ENCODE measurements at places on chromosomes 16 and 17.

DNA sequence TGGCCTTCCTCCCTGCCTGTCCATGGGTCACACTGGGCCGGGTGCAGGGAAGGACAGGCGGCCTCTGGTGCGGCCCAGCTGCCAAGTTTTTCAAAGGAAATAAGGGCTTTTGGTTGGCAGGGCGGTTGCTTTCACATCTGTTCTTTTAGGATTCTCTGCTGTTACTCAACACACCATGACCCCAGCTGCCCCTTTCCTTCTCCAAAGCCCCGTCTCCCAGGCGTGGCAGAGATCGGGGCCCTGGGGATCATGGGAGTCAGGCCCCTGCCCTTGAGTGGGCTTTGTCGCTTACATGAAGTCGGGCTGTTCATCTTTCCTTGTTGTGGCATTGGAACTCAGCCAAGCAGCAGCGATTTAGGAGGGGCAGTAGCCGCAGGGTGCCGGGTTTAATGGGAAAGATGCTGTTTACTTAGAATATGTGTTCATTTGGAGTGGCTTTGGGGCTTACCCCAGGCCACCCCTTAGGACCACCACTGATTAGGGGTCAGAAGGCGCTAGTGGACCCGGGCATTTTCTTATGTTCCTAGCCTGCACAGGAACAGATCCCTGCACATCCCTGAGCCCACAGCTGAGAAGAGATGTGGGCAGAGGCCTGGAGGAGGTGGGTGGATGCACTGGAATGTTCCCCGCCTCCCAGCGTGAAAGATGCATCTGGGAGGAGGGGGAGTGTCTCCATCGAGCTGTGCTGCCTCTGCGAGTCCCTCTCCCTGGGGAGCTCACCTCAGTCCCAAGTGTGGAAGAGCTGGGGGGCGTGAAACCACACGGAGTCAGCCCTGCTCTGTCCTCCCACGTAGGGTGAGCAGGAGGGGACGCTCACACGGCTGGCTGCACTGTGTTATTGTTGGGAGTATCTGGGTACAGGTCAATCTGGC lies 6.8 kb upstream of the ADCY7 start:
- no peak for DNase-seq

GRCh38 chr16:70730944-70731343 lies 45.1 kb upstream of the MTSS2 start:
- peak; percentile 95 for DNase-seq

DNA sequence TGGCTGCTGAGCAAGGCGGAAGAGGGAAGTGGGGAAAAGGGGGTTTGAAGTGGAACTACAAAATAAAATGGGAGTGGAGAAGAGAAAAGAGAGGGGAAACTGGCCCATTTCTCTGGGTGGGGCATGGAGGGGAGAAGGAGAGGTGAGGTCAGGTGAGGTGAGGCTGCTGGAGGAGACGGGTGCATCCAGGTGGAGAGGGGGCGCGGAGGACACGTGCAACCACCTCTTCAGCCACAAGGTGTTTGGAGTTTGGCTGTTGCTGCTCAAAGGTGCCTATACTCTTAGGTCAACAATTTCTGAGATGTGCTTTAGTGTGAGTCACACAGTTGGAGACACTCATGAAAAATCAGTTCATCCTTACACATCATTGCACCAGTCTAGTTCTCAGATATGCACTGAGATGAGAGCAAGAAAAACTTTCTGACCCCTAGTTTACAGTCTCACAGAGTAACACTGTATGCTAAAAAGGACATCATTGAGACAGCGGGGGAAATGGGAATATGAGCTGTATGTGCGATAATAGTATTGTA lies 4.8 kb downstream of the SLC6A4 start:
- no peak for DNase-seq

- DNase-seq: peak; percentile 50
Measured at GRCh38 chr17:46764709-46765401, 53.6 kb downstream of the WNT3 start.

DNA sequence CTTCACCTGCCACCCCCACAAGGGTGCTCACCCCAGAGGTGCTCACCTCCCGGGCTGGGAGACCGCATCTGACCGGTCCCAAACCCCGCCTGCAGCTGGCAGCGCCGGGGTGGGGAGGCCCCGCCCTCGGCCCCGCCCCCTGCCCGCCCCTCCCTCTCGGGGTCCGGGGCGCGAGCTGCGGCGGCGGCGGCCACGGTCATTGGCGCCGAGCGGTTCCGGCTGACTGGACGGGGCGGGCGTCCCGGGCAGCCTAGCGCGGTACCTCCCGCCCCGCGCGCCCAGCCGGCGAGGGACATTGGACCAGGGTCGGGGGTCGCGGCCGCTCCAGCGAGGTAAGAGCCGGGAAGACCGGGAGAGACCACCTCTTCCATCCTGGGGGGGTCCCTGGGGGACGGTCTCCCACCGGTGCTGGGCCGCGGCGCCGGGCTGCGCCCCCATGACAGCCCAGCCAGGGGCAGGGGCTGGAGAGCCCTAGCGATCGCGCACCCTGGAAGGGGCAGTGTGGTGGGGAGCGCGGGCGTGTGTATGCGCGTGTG lies at the start of gene CACNG5:
Gene CACNG5 (plus strand): TSS at position 199 of the 536 bp plus-strand sequence. CDS start 42,216 bp downstream, outside the sequence.
- no peak for DNase-seq

DNA sequence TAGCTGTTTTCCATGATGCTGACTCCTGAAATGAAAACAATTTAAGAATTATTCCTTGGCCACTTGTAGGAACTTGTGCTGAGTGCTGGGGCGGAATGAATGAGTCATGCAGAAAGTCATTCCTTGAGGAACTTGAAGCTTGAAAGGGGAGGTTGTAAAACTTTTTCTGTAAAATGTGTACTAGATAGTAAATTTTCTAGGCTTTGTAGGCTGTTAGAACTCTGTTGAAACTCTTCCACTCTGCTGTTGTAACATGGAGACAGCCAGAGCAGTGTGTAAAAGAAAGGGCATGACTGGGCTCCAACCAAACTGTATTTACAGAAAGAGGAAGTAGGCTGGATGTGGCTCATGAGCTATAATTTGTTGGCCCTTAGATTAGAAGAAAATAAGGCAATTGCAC lies 46.1 kb downstream of the ABCA8 start:
- no peak for DNase-seq

DNA sequence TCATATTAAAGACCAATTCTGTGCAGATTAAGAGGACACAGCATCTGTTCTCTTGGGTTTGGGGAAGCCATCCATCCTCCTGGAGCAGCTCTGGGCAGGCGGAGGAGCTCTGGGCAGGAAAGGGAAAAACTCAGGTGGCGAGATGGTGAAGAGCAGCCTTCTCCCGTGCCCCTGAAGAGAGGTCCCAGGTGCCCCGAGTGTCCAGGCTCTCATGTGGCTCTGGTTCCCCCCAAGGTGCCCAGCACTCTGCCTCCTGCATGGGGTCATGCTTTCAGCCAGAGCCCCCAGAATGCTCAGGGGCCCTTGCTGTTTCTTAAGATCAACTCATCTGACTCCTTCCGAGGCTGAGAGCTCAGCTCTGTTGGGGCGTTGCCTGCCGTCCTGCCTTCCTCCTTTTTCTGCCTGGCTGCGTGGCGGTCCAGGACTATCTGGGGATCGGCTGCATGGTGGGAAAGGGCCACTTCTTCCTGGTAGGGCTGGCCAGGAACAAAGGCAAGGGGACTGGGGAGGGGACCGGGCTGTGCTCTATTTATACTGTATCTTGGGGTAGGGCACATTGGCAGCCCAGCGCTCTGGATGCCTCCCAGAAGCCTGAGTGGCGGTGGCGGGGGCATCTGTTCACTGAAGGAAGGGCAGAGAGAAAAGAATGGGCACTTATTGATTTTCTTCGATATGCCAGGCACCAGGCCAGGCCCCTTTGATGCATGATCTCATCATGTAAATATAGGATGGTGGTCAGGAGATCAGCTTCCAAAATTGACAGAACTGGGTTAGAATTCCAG lies 103.2 kb upstream of the SDK2 start:
- DNase-seq: no peak

- no peak for DNase-seq
Measured at GRCh38 chr17:8900207-8900606, 32.7 kb upstream of the PIK3R6 start.

- DNase-seq: peak; percentile 87
Measured at GRCh38 chr16:75238132-75238852, 13.1 kb downstream of the BCAR1 start.

- DNase-seq: no peak
Measured at GRCh38 chr16:84562174-84562815, 55.6 kb downstream of the COTL1 start.

GRCh38 chr17:73007407-73007806 lies 85.1 kb downstream of the SLC39A11 start:
- no peak for DNase-seq

DNA sequence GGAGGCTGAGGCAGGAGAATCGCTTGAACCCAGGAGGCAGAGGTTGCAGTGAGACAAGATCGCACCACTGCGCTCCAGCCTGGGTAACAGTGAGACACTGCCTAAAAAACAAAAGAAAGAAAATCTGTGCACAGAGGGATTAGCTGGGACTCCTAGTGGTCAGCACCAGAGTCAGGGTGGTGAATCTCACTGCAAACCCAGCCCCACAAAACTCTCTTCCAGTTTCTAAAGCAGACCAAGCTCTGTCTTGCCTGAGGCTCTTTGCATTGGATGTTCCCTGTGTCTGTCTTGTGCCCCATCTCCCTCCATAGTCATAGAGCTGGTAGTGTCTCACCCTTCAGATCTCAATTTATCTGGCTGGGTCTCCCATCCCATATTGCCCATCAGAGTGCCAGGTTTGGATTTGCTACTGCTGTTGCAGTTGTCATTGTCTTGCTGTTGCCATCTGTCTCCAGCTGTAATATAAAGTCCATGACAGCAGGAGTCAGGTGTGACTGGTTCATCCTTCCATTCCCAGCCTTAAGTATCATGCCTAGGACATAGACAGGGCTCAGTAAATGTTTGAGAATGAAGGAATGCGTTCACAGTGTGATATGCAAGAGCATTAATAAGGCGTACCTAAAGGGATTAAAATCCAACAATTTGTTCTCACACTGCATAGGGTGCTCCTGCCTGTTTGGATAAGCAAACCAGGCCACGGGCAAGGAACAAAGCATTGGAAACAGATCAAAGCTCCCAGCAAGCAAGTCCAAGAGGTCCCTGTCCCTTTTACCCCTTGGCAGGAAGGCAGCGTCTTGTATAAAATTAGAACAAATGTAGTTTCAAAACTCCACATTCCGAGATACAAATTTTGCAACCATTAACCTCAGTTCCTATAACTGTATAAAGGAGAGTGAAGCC lies 614.6 kb upstream of the CDH5 start:
- DNase-seq: no peak

DNA sequence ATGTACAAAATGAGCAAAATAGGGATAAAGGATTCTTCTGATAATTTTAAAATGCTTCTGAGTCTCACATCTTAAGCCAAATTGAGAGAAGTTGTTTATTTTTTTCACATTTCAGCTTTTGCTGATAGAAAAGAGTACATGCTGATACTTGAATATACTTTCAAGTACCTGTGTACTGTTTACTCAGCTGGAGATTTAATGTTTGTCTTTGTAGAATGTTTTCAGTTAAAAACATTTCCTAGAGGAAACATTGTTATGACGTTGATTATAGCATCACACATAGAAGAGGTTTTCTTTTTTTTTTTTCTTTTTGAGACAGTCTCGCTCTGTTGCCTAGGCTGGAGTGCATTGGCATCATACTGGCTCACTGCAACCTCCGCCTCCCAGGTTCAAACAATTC lies 19.7 kb downstream of the ESRP2 start:
- no peak for DNase-seq

GRCh38 chr17:6101706-6102105 lies 31.5 kb downstream of the WSCD1 start:
- DNase-seq: no peak

DNA sequence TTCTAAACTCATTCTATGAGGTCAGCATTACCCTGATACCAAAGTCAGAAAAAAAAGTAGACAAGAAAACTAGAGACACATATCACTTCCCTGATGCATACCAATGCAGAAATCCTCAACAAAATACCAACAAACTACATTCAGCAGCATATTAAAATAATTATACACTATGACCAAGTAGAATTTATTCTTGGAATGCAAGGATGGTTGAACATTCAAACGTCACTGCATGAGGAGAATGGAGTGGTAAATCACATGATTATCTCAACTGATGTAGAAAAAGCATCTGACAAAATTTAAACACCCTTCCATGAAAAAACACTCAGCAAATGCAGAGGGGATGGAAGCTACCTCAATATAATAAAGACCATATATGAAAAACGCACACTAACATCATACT lies 155.0 kb upstream of the KCNJ18 start:
- no peak for DNase-seq

DNA sequence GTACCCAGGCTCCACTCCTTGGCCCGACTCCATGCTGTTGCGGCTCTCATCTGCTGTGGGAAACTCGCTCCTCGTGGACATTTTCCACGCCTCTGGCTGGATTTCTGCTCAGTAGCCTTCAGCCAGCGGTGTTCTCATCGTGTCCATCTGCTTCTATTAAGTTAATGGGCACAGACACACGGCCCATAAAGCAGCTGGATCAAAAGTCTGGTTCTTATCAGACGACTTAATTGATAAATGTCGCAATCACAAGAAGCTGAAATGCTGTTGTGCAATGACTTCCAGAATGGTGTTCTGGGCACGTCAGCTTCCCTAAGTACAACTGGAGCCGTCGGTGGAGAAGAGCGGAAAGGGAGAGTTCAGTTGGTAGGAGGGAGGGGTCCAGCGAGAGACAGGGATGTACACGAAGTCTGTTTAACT lies 211.7 kb upstream of the CHMP6 start:
- no peak for DNase-seq

DNA sequence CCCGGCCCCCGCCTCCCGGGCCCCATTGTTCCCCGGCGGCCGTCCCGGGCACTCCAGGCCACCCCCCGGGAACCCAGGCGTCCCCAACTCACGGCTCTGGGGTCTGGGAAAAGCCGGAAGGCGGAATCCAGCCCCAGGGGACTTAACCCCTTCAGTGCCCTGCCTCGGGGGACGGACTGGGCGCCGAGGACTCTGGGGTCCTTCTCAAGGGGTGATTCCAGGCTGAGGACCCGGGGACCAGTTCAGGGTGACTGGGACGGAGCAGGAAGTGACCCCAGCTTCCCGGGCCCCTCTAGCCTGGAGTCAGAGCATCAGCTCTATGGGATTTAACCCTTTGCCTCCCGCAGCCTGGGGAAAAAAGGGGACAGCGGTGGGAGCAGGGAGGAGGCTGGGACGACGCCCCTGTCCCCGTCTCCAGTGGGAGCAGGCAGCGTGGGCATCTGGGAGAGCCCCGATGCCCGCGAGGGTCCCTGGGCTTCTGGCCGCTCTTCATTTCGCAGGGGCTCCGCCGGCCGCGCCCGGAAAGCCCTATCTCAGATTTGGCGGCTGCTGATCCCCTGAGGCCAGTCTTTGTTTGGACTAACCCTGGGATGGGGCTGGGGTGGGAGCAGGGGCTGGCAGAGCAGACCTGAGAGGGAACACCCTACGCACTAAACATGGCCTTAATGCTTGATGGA lies at the start of gene ZNF629:
Gene ZNF629 (minus strand): TSS at position 270 of the 677 bp plus-strand sequence. CDS start 2,723 bp downstream, outside the sequence.
- peak; percentile 85 for DNase-seq

GRCh38 chr17:75371981-75372380 lies 33.5 kb downstream of the GRB2 start:
- no peak for DNase-seq

DNA sequence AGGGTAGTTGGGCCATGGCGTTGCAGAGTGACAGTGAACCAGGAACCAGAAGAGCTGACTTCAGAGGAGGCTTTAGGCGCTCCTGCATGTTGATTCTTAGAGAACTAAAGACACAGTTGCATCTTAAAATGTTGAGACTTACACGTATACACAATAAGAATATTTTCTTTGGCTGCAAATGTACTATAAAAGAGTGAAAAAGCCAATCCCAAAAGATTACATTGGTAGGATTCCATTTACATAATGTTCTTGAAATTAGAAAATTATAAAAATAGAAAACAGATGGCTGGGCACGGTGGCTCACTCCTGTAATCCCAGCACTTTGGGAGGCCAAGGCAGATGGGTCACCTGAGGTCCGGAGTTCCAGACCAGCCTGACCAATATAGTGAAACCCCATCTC lies 738.8 kb downstream of the WWOX start:
- peak; percentile 15 for DNase-seq

- DNase-seq: no peak
Measured at GRCh38 chr17:36092230-36092629, 2.3 kb upstream of the CCL3 start.

All from cerebellar cortex (tissue), 1 donor.